ENCODE measurements at places on chromosomes 16 and 17.

DNA sequence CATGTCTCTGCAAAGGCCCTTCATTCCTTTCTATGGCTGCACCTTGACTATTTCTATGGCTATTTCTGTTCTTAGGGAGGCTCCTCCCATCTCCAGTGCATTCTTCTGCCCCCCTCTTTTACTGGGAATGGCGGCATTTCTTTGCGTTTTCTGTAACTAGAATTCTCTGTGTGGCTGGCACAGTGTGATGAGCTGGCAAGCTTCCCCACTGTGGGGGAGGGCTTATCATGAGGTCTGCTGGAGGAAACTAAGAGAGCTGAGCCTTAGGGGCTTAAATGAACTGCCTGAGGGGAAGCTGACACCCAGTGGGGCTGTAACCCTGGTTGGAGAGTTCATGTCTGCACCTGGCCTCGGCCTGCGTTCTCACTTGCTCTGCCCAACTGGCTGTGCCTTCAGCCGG lies 1.5 kb upstream of the CARD14 start:
- DNase-seq, result no peak

GRCh38 chr16:29641561-29641960 lies 21.5 kb upstream of the SPN start:
- DNase-seq, result no peak

DNA sequence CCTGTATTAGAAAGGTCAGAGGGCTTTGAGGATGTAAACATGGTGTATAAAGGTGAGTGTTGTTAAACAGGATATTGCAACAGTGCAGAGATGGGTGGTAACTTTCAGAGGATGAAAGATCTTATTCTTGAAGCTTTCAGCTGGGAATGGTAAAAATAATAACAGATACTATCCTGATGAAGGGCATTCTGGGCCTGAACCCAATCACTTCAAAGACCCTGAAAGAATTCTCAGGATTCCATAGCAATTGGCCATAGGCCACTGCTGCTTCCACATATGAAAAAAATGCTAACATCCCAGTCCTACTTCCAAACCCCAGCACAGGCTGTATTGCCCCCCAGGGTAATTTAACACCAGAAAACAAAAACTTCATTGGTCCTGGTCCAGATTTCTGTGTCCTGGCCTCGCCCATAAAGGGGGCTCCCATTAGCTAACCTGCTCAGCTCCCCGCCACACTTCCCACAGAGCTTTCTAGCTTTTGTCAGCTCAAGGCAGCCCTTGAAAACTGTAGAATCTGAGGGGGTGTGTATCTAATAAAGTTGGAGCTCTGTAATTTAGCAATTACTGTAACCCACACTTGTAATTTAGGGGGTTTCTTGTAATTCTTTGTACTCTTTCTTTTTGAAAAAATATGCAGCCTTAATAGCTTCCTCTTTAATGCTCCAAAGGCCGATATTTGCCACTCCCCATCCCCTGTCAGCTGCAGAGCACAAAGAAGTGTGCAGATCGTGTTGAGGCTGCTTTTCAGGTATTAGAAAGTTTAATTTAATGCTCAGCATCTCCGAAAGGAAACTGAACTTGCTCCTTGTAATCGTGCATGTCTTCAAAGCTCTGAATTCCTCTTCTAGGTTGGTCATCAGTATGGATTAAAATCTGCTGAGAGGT lies 371.5 kb downstream of the SEC14L1 start:
- no peak for DNase-seq

DNA sequence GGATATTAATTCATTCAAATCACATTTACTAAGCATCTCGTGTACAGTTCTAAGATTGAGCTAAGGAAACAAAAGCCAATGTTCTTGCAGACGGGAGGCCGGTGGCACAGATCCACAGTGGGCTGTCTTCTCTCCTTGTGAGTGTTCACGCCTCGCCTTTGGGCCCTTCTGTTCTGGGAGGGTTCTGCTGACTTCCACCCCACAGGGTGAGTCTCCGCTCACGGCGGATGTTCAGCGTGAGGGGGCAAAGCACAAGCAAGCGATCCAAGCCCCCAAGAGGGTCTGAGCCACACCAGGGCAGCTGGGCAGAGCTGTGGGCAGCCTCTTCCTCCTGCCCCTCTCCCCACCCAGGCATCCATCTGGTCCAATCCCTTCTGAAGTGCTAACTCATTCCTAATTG lies 84.3 kb upstream of the DOC2B start:
- no peak for DNase-seq

DNA sequence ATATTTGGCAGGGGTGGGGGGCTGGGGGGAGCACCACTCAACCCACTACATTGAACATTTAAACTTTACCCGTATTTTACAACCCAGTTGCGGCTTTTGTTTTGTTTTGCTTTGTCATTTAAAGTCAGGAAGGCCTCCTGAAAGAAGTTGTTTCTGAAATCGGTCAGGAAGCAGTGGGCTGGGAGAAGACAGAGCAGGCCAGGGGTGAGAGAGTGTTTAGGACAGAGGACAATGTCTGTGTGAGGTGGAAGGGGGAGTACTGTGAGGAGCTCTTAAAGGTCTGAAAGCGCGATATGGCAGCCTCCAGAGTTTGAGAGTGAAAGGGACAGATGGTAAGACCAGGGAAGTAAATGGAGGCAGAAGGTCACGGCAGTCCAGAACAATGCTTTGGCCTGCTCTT lies 6.1 kb upstream of the WFIKKN2 start:
- DNase-seq, result no peak

DNA sequence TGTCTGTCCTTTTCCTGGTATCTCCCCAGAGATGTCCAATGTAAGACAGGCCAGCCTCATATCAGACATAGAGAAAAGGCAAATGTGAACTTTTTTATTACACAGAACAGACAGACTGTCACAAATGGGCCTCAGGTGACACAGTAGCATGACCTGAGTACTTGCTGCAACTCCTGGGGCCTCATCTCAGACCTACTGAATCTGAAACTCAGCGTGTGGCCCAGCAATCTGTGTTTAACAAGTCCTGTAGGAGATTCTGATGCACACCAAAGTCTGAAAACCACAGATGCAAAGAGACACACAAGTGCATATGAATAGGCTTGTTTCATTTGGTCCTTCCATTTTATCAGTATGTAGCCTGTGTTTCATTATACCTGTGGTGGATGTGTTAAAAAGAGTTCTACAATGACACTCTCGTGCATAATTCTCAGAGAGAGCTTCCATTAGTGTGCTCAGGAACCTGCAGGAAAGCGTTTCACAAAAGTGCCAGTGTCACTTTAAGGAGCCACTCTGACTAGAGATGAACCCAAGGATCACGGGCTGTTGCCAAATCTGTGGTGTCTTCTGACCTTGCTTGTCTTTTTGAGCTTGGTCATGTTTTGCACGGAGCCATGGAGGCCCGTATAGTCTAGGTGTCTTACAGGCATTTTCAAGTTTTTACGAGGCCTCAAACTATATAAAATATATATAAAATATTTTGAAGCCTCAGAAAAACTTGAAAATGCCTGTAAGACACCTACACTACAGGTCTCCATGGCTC lies 33.8 kb upstream of the NF1 start:
- DNase-seq, result no peak

DNA sequence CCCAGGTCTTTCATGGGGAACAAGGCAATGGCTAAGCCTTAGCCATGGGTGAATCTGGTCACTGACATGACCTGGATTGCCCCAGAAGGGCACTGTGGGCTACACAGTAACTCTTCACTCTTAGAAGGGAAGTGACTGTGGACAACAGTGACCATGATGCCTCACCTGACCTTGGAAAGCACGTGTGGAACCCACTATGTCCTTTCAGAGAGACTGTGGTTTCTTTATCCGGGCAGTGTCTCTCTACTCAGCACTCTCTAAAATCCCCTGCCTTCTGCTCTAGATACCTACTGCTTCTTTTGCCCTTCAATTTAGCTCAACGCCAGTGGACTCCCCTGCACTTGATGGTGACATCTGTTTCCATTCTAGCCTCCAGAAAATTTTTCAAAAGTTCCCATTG lies 66.1 kb upstream of the ANKFN1 start:
- DNase-seq, result no peak

GRCh38 chr16:55478827-55479429 lies at the start of gene MMP2:
MMP2 (plus strand) TSS chr16:55479198; CDS start chr16:55479480, 282 bp downstream.
- DNase-seq, result no peak

GRCh38 chr16:54648575-54648974 lies 282.1 kb upstream of the IRX5 start:
- no peak for DNase-seq

GRCh38 chr16:12240036-12240435 lies 263.5 kb downstream of the SNX29 start:
- DNase-seq, result no peak

GRCh38 chr16:10120953-10121352 lies 61.3 kb downstream of the GRIN2A start:
- no peak for DNase-seq

DNA sequence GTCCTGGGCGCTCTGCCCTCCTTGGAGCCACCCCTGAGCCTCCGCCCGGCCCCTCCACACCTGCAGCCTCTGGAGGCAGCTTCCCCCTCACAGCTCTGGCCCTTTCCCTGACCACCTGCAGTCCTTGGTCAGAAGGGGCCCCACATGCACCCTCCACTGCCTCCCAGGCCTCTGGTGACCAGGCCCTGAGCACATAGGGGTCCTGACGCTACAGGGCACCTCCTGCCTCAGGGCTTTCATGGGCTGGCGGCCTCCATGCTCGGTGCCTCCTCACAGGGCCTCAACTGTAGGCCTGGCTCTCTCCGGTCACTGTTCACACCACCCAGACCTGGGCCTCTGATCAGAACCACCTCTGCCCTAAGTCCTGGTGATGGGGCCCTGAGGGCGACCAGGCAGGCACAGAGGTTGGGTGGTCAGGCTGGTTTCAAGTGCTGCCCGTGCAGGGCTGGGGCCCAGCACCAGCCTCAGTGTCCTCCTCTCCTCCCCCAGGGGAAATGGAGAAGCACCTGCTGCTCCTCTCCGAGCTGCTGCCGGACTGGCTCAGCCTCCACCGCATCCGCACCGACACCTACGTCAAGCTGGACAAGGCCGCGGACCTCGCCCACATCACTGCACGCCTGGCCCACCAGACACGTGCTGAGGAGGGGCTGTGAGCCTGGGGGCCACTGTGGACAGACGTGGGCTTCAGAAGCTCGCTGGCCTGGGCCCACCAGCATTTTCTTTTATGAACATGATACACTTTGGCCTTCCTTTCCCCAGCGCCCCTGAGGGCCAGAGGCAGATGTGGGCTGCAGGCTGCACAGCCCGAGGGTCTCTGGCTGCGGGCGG lies 3.9 kb downstream of the APRT start:
- DNase-seq, result no peak

DNA sequence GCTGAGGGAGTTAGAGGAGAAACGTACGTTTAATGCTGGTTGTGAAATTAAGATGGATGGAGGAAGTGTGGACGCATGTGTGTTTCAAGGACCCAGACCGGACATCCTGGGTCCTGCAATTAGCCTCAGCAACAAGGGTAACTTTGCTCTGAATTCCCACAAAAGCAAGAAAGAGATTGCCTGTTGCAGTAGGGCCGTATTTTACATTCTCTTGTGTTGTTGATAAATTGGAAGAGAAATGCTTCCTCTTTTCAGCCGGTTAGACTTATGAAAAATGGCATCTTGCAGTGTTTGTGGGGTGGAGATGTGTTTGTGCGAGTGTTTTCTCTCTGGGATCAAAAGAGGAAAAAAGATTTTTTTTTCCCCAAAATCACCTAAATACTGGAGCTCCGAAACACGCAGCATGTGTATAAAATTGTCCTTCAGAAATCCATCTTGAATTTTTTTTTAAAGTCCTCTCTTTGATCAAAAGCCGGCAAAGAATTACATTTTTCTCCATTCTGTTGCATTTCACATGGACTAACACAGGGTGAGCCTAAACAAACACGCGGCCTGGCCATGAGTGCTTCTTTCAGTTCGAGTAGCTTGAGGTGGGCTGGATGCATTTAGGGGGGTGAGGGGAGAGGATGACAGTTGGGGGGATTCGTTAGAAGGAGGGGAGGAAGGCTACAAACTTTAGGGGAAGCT lies 251.6 kb downstream of the C16orf95 start:
- no peak for DNase-seq

DNA sequence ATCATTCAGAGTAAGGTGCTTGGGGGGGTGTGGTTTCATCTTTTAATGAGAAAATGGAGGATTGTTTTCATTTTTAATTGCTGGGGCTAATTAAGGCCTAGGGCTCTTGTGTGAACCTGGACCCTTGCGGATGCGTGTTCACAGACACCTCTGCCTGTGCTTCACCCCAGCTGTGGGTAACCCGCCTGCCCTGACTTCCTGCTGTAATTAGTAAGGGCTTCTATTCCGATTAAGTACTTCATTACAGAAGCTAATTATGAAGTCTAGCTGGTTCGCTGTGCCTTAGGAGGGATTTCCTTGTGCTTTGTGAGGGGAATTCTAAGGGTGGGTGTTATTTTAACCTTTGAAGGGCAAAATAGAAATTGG lies 215.3 kb downstream of the PMP22 start:
- no peak for DNase-seq

GRCh38 chr16:14419817-14420216 lies 210.2 kb downstream of the PARN start:
- DNase-seq, result no peak

- peak; percentile 6 for DNase-seq
These were observed 176.2 kb upstream of the FAM20A start for GRCh38 chr17:68777243-68777855.

GRCh38 chr17:50593321-50593720 lies 32.8 kb downstream of the CACNA1G start:
- DNase-seq, result no peak
